ENCODE measurements at places on chromosomes 7 and 10.

DNA sequence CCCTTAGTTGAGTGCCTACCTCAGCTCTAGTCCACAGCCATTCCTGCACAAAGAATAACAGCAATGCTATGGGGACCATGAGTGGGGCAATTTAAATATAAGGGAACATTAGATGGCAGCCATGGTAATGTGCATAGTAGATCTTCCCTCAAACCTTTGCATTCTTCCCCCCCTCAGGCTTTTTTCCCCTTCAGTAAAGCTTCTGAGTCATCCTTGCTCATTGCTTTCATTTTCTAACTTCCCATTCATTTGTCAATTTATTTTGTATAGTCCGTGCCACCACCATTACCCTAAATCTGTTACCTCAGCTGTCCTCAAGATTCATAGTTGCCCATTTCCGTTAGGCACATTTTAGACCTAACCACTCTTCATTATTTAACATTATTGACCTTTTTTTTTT, 10.7 kb downstream of the HECTD2 start:
- no peak for DNase-seq

DNA sequence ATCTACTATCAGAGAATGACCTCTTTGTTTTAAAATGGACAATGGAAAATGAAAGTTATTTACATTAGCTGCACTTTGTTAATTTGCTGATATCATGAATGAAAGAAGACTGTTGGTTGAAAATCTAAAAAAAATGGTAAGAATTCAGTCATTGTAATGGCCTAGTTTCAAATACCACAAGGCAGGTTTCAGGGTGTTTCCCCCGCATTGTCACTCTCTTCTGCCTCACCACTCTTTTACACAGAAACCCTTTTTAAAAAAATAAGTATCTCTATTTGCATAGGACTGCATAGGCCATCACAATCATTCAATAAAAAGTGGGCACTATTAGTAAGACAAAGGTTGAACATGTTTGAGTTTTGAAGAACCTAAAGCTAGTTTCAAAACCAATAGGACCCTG, 737.1 kb downstream of the INHBA start:
- no peak for DNase-seq

GRCh38 chr7:20834656-20835055, 48.0 kb upstream of the SP8 start:
- no peak for DNase-seq

GRCh38 chr7:127938588-127938987, 92.6 kb downstream of the LRRC4 start:
- DNase-seq, result no peak

- no peak for DNase-seq
These were observed 14.5 kb downstream of the WNT16 start for GRCh38 chr7:121343302-121343701.

All from stimulated activated CD4-positive, alpha-beta T cell treated with anti-CD3 and anti-CD28 coated beads, Interleukin-15, amount 100 ng/mL, for 1 hour (primary cell).